ENCODE measurements at places on chromosomes 3 and 15. TPM values are rescaled to one million over a fixed set of nuclear protein-coding genes. Genes with fewer than 3 reads are reported as not detected.

Gene KNG1
- total RNA-seq, result not detected

Gene BSN
- 0.27 TPM for total RNA-seq

Gene MINAR1
- total RNA-seq, result 0.95 TPM

Gene BNC1
- total RNA-seq, result 0.49 TPM

Gene CLDN11
- total RNA-seq, result 2.7 TPM

Gene AMOTL2
- total RNA-seq, result 62.4 TPM

Gene CCR1
- total RNA-seq, result 10.0 TPM

Gene GABRR3
- not detected for total RNA-seq

Gene EFHB
- 0.41 TPM for total RNA-seq

Gene C3orf85
- not detected for total RNA-seq

Gene HTD2
- 13.9 TPM for total RNA-seq

Gene CPEB1
- 2.0 TPM for total RNA-seq

Gene A4GNT
- not detected for total RNA-seq

Gene THSD4
- total RNA-seq, result 150 TPM

Gene XYLB
- total RNA-seq, result 38.7 TPM

Gene GPR149
- total RNA-seq, result not detected

Gene HEXA
- 89.8 TPM for total RNA-seq

Gene MYO5C
- 3.0 TPM for total RNA-seq

Gene HES1
- total RNA-seq, result 29.3 TPM

Gene RSRC1
- 26.6 TPM for total RNA-seq

Gene ARPC4
- total RNA-seq, result 196 TPM

Gene ZNF774
- total RNA-seq, result 7.7 TPM

Gene NR2F2
- 31.8 TPM for total RNA-seq

Gene UBAP1L
- total RNA-seq, result 11.0 TPM

Gene TLR9
- not detected for total RNA-seq

Gene MEX3B
- total RNA-seq, result 5.6 TPM

Gene SEMA5B
- total RNA-seq, result 3.2 TPM

Gene SAMD7
- not detected for total RNA-seq

Gene TM2D3
- 39.8 TPM for total RNA-seq

Gene RAB5A
- 86.0 TPM for total RNA-seq

Gene TICRR
- not detected for total RNA-seq

Gene SLC12A8
- 4.1 TPM for total RNA-seq

Gene SFMBT1
- total RNA-seq, result 13.5 TPM

Gene FES
- 54.2 TPM for total RNA-seq

Gene CACNA2D3
- 4.0 TPM for total RNA-seq

Gene ADCY5
- total RNA-seq, result 104 TPM

Gene ITGB5
- 592 TPM for total RNA-seq

Gene SAMMSON
- 25.3 TPM for total RNA-seq

Gene OSTN
- not detected for total RNA-seq

Gene LTK
- 0.81 TPM for total RNA-seq

Gene TNIK
- 18.3 TPM for total RNA-seq

Gene HIGD2B
- total RNA-seq, result not detected

Gene BOC
- total RNA-seq, result 33.4 TPM

Gene GP9
- not detected for total RNA-seq

Gene TUBGCP4
- total RNA-seq, result 18.8 TPM

Gene SEMA3B
- 53.6 TPM for total RNA-seq

Gene PRRT3
- 3.3 TPM for total RNA-seq

Gene CCR9
- not detected for total RNA-seq

Gene SEC22A
- total RNA-seq, result 24.7 TPM

Gene CYP1A1
- total RNA-seq, result 0.54 TPM

Gene PTX3
- 175 TPM for total RNA-seq

Gene LIPC
- not detected for total RNA-seq

Gene SLC2A2
- not detected for total RNA-seq

Gene IL16
- 17.1 TPM for total RNA-seq

Gene PP2D1
- not detected for total RNA-seq
